ENCODE measurements at places on chromosomes 11 and 22.

DNA sequence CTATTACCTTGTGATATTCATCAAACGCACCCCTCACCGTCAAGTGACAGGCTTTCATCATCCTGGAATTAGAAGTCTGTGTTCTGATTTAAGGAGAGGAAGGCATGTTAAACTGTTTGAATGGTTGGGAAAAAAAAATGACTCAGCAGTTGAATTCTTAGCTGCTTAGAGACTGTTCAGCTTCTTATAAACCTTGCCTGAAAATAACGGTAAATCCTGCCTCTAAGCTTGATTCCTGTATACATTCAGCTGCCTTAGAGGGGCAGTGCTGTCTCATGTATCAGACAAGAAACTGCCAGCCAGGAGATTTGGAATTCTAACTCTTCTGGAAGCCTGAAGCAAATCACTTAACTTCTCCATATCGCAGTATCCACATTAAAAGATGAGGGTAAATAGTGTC lies 437.4 kb downstream of the JRKL start:
- no peak for DNase-seq

- no peak for DNase-seq
Observed at GRCh38 chr11:76296731-76297542, 84.0 kb downstream of the THAP12 start.

GRCh38 chr11:46808799-46809431 lies 37.2 kb downstream of the CKAP5 start:
- no peak for DNase-seq

DNA sequence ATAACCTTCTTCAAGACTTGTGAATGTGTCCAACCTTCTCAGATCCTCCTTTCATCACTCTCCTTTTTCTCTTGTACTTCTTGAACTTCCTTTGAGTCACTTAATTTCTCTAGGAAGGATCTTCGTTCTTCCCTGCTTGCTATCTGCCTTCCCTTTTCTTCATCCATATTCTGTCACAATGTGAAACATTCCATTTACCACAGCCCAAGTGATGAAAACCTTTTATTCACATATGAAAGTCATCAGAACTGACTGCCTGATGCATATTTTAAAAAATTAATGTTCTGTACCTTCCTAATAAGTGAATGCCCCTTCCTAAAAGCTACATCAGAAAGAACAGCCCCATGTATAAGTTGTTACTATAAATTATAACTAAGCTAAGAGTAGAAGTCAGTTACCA lies 520.4 kb upstream of the LUZP2 start:
- DNase-seq = no peak

- DNase-seq = no peak
Observed at GRCh38 chr11:132898021-132898420, 634.3 kb downstream of the OPCML start.

DNA sequence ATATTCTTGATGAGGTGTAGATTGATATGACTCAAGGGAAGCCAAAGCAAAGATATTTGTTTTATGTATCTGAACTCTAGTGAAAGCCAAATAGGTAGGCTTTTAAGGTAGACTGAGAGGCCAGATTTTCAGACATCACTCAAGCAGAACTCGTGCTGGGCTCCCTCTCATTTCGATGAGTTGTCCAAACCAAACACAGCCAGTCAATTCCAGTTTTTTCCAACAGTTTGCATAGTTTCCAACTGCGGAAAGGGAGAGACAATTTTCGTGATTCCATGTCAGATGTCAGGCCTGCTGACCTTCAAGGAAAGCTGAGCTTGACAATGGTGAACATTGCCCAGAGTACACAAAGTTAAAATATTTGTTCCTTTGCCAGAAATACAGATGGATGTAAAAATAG lies 110.9 kb upstream of the MPPED2 start:
- no peak for DNase-seq

DNA sequence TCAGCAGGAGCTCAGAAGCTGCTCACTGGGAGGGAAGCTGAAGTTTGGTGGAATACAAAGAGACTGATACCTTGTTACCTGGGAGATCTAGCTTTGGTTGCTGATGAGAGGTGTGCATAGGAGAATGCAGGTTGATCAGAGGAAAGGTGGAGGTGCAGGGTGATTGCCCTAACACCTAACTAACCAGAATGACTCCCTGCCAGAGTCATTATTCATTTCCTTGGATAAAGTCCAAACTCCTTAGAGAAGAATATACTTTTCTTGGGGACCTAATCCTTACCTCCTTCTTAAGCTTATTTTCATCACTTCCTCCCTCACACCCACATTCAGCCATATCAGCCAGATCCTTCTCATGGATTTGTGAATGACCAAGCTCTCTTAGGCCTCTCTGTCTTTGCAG lies 814.2 kb upstream of the TENM4 start:
- no peak for DNase-seq

DNA sequence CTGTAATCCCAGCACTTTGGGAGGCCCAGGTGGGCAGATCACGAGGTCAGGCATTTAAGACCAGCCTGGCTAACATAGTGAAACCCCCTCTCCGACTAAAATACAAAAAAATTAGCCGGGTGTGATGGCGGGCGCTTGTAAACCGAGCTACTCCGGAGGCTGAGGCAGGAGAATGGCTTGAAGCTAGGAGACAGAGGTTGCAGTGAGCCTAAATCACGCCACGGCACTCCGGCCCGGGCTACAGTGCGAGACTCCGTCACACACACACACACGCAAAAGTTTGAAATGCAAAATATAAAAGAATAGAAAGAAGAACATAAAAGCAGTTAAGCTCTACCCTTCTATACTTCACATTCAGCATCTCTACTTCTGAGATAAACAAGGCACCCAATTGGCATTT lies 1165.9 kb upstream of the CNTN5 start:
- DNase-seq = no peak

DNA sequence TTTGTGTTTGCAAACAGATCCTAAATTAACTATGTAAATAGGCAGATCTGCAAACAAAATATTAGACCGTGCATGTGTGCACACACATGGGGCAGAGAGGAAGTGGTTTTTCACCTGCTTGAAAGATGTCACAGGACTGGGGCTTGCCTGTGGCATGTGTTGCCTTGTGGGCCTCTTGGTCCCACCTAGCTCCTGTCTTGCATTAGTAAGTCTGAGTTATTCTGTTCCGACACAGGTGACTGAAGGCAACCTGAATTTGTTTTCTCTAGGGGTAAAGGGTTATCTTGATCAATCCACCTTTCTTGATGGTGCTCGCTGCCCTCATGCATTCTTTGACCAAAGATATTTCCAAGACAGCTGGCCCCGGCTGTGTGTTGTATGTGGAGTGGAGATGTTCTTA lies 667.5 kb downstream of the NTM start:
- DNase-seq = no peak

- DNase-seq = no peak
Observed at GRCh38 chr11:13184295-13184794, 93.2 kb upstream of the BMAL1 start.

- no peak for DNase-seq
Observed at GRCh38 chr11:65479184-65480145, 19.4 kb upstream of the MALAT1 start.

DNA sequence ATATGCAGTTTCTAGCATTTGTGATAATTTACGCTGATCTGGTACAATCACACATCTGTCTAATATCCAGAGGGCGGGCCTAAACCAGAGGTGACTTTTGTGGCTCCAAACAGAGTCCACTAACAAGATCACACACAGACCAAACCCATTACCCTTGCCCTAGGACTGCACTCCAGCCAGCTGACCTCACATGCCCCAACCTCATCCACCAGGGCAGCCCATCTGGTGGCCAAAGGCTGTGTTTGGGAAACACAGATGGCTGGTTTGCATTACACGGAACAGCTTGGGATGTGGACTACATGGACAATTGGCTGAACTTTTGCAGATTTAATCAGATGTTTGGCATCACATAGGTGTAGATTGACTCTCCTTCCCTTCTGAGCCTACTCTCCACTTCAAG lies 228.2 kb downstream of the GRIK4 start:
- no peak for DNase-seq

- DNase-seq = no peak
Observed at GRCh38 chr11:10743354-10744000, 7.6 kb upstream of the CTR9 start.

DNA sequence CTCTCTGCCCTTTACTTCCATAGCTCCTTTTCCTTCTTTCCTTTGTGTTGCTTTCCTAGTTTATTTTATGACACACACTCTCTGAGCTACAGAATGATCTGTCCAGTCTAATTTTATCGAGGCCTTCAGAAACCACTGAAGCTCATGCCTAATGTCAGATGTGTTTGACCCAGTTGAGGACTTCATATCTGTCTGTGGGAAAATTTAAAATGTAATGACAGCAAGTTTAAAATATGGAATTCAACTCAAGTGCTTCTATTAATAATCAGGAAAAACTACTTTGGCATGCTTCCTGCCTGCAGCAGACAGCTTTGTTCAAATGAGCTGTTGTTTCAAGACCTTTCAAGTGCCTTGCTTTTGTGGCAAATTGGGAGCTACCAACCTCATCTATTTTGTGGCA lies 261.8 kb upstream of the MTNR1B start:
- DNase-seq = no peak

- no peak for DNase-seq
Observed at GRCh38 chr22:27853424-27853823, 51.9 kb upstream of the MN1 start.

- DNase-seq = no peak
Observed at GRCh38 chr11:12083380-12083779, 27.0 kb upstream of the MICAL2 start.

- no peak for DNase-seq
Observed at GRCh38 chr11:109329716-109330115, 92.3 kb upstream of the C11orf87 start.

- no peak for DNase-seq
Observed at GRCh38 chr11:87351676-87352075, 313.9 kb downstream of the TMEM135 start.

DNA sequence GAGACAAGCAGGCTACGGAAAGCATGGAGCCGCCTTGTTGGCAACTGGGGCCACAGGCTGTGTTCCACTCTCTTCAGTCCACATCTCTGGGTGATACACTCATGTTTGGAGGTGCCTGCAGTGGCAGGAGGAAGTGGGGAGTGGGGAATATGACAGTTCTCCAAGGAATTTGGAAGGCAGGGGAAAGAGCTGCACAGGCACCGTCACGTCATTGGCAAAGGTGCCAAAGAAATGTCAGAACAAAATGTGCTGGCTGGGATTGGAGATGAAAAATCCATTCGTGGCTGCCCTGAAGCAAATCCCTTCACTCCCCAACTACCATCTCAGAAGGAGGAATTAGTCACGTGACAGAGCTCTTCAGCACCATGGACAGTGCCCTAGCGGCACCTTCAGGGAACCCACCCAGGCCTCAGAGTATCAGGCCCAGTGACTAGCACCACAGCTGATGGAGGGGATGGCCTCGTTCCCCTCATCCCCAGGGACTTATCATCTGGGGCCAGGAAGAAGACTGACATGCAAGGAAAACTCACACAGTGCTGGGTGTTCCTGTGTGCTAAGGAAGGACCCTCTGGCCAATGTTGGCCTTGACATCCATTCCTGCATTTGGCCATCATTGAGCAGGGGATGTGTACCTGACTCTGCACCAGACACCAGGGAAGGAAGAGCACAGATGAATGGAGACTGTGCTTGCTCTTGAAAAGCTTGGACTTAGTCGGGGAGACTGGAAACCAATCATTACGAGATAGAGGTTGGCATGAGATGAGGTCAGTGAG lies 48.5 kb upstream of the PRDM11 start:
- DNase-seq = peak; percentile 51

GRCh38 chr11:38282718-38283117 lies 1684.7 kb upstream of the RAG2 start:
- DNase-seq = no peak

DNA sequence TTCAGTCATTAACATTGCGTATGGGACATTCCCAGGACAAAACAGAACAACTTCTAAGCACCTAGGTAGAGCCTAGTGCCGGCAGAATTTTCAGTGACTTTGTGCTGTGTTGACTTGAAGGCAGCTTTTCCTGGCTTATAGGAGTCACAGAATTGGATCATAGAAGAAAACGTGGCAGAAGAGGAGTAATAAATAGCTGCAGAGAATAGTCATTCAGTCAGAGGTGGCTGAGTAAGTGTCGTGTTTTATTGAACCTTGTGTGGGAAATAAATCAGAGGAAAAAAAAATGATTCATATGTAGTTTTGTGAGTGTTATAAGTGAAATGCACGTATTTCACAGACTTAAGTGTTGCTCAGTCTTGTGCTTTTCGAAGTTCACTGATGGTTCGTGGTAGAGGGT lies 2.1 kb downstream of the BARX2 start:
- no peak for DNase-seq

DNA sequence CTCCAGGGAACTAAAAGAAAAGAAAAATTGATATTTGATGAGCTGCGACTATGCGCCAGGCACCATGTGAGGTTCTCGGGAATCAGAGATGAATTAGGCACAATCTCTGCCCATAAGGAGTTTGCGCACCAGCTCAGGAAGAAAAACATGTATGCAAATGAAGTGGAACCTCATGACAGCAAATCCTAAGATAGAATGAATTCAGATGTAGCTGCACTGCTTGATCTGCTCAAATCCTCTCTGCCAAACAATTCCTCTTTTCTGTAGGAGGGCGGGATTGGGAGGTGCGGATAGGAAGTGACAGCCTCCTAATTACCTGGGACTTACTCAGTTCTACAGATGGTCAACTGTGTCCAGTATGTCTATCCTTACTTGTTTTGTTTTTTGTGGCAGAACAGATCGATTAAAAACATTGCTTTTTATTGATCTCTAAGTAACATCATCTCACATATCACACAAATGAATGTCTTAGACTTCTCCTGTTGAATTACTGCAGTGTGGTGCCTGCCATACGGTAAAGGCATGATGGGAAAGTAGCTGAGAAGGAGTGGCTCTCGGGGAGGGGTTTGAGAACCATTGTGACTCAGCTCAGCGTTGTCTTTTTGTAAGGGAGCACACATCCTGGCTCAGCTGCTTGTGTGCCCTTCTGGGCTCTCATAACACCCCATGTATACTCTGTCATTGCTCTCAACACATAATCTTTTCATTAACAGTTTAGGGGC lies 13.9 kb downstream of the CRTAM start:
- DNase-seq = peak; percentile 37

- DNase-seq = no peak
Observed at GRCh38 chr11:94708176-94708575, 60.0 kb upstream of the AMOTL1 start.

DNA sequence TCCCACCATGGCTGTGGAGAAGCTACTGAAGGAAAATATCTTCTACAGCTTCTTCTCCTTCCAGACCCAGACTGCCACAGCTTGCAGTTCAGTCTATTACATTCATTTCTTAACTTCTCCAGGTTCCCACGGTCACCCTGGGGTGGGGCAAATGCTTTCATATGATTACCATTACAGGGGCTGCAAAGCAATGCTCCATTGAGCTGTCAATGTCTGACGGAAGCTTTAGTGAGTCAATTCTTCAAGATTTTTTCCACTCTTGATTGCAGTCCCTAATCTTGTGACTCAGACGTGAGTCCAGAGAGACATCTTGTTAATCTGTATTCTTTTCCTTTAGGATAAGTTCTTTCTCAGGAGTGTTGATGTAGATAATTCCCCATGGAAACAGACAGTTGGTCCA lies 233.4 kb upstream of the DDI1 start:
- no peak for DNase-seq

DNA sequence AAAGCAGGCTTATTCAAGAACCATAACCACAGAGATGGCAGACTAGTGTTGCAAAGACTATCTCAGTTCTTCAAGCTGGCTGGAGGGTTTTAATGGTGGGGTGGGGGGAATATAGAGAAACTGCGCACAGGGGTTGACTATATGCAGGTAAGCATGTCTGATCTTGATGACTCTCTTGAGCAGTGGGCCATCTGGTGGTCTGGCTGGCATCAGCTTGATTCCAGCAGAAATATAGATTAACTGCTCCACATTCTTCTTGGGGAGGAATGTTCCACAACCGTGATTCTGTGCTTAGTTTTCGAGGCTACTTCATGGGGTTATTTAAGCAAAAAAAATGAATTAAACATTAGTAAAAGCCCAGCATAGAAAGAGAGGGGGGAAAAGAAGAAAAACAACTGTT lies 158.8 kb upstream of the PGR start:
- DNase-seq = no peak

All from stimulated activated CD4-positive, alpha-beta T cell treated with anti-CD3 and anti-CD28 coated beads, Interleukin-2, amount 100 ng/mL, for 24 hours (primary cell).